Suppressor macrophage (primary cell): ENCODE measurements at places on chromosomes 5 and 9.

GRCh38 chr5:55254802-55255201, 21.4 kb upstream of the CCNO start:
- DNase-seq, result no peak

- peak; percentile 80 for DNase-seq
These were observed 2.7 kb downstream of the GCNT4 start for GRCh38 chr5:75049456-75050351.

- peak; percentile 33 for DNase-seq
These were observed at the start of gene GCNT4 for GRCh38 chr5:75052192-75053053. GCNT4 (minus strand) TSS chr5:75052558; CDS start chr5:75030037, 22,521 bp downstream.

DNA sequence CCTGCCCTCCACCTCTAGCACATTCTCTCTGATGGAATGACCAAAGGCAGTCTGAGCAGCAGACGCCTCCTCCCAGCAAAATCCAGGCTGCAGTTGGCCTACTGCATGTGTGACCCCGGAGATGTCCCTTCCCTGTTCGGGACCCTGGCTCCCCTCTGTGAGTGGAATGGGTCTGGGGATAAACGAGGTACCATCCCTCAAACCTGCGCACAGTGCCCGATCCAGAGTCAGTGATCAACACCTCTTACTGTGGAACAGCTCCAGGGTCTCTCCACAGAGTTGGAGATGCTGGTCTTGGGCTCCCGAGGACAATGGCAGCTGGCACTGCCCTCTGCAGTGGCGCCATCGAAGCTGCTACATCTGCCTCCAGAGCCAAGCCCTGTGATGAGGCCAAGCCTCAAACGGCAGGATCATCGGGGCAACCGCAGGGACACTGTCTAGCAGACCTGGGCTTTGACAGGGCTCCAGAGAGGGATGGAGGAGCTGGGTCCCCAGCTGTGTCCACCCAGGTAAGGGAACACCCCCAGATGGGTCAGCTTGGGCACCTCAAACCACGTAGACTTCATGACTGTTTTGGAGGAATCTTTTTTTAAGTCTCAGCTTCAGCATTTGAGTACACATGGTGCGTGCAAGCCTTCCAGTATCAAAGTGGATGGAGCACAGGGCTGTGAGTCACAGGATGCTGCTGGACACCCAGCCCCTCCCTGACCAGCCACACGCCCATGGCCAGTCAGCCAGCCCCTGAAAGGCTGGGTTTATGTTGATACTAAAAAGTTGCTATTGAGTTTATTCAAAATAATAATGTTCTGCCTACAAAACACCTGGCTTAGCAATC, 13.0 kb downstream of the MED10 start:
- DNase-seq, result no peak

GRCh38 chr5:2914022-2914661, 162.7 kb upstream of the IRX2 start:
- DNase-seq, result no peak

DNA sequence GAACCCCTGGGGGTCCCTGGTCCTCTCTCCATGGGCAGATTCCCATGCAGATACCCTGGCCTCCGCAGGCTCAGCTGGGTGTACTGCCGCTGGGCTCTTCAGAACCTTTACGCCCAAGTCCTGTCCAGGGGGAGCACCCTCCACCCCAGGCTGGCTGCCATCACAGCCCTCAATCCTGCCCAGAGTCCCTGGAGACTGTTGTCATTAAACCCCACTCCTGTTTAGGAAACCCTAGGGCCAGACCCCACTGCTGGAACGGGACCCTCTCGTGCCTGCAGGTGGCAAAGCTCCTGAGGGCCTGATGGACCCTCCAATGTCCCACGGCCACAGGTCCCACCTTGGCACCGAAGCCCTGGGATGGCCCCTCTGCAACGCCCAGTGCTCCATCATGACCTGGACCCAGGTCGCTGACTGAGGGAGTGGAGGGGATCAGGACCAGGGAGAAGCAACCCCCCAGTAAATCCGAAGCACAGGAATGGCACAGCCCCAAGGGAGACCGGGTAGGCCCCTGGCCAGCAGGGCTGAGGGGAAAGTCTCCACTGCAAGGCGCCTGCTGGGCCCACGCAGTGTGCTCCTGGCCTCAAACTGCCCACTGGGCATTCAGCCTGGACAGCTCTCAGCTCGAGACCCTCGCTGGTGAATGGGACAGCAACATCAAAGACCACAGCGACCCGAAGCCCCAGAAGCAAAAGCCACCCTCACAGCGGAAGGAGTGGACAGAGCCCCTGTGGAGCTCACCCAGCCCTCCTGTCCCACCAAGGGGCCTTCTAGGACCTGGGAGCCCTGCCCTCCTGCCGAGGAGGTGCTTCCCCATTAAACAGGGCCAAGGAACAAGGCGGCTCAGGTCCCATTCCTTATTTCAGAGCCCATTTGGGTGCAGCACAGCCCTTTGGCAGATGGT, 8.3 kb downstream of the ZDHHC11B start:
- DNase-seq, result no peak

GRCh38 chr9:111662576-111663300, 1.3 kb downstream of the GNG10 start:
- no peak for DNase-seq

DNA sequence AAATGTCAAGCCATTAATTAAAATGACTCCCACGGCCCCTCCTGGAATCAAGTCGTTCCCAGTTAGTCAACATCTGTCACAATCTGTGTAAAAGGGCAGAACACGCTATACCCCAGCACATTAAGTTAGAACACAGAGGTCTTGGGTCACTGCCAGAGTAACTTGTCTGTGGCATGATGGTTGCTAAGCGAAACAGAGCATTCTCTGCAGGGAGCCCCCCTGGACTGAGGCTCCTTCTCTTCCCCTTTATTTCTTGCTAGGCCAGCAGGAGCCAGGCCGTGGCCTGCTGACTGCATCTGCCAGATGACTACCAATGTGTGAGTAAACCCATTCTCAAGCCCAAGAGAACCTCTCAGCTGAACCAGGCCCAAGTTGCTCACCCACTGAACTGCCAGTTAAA, 51.9 kb upstream of the ZBED3 start:
- DNase-seq, result peak; percentile 28

- DNase-seq, result peak; percentile 47
These were observed 4.1 kb downstream of the NR6A1 start for GRCh38 chr9:124766815-124767554.

- no peak for DNase-seq
These were observed 117.1 kb downstream of the ICE1 start for GRCh38 chr5:5539590-5539989.

DNA sequence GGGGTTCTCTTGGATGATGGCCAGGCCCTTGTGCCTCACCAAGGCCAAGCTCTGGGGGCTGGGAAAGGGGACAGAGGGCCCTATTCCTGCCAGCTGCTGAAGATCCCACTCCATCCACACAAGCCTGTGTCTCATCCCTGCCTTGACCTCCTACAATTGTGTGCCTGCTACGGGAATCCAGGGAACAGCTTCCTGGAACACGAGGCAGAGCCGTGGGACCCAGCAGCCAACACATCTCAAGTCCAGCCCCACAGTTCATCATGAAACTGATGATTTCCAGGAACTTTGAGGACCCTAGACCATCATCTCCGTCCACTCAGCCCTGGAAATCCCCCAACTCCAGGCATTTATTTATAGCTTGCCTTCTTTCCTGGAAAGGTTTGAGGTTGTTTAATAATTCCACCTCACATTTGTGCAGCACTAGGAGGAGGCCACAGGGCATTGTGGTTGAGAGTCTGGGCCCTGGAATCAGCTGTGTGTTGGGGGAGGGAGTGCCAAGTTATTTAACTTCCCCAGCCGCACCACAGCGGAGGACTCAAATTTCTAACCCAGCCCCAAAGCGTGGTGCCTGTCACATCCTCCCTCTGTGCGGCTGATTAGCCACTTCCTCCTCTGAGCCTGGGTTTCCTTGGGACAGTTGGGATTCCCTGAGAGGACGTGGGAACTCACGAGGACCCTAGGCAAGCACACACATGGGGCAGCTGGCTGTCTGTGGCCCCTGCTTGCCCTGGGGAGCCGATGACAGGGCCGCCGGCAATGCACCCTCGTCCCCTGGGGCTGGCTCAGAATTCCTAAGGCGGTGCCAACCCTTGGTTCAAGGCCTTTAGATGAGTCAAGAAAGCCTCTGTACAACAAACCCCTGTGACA, 58.2 kb upstream of the GGTA1 start:
- peak; percentile 94 for DNase-seq

DNA sequence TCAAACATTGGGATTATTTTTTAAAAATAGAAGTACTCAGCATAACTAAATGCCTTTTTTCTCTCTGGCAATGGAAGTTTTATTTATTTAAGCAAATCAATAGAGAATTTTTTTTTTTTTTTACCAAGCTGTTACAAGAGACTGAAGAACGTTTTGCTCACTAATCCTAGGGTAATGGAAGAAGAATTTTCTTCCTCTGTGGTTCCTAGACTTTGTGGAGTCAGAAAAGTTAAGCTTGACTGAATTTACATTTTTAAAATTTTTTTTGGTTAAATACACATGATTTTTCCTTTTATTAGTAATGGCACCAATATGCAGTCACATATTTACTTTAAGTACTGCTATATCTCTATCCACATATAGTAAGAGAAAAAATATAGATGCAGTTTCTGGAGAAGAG, 189.8 kb downstream of the PCSK1 start:
- DNase-seq, result no peak

- no peak for DNase-seq
These were observed 5.5 kb downstream of the C5orf15 start for GRCh38 chr5:133962801-133963476.

- no peak for DNase-seq
These were observed 250.4 kb upstream of the IRX4 start for GRCh38 chr5:2133080-2133479.

DNA sequence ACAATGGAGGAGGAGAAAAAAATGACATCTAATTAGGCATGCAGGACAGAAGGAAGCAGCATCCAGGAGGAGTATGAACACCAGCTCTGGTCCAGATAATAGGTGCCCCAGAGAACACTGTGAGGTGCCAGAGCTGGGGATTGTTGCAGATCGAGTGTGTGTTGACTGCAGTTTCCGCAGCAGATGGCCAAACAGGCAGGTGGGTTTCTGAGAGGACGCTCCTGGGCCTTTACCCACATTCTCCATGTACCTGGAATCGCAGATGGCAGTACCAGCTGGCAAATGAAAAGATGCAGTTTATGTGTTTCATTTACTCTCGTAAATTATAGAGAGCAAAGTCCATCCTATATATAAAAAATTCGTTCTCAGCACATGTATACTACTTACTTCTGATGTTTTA, 182.2 kb upstream of the ISL1 start:
- no peak for DNase-seq

GRCh38 chr5:57458443-57458842, 24.2 kb downstream of the ACTBL2 start:
- no peak for DNase-seq

DNA sequence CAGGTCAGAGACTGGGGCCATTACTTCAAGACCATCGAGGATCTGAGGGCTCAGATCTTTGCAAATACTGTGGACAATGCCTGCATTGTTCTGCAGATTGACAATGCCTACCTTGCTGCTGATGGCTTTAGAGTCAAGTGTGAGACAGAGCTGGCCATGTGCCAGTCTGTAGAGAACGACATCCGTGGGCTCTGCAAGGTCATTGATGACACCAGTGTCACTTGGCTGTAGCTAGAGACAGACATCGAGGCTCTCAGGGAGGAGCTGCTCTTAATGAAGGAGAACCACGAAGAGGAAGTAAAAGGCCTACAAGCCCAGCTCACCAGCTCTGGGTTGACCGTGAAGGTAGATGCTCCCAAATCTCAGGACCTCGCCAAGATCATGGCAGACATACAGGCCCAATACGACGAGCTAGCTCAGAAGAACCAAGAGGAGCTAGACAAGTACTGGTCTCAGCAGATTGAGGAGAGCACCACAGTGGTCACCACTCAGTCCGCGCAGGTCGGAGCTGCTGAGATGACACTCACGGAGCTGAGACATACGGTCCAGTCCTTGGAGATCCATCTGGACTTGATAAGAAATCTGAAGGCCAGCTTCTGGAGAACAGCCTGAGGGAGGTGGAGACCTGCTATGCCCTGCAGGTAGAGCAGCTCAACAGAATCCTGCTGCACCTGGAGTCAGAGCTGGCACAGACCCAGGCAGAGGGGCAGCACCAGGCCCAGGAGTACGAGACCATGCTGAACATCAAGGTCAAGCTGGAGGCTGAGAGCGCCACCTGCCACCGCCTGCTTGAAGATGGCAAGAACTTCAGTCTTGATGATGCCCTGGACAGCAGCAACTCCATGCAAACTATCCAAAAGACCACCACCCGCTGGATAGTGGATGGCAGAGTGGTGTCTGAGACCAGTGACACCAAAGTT, 9.3 kb downstream of the NIPBL start:
- DNase-seq, result peak; percentile 22

DNA sequence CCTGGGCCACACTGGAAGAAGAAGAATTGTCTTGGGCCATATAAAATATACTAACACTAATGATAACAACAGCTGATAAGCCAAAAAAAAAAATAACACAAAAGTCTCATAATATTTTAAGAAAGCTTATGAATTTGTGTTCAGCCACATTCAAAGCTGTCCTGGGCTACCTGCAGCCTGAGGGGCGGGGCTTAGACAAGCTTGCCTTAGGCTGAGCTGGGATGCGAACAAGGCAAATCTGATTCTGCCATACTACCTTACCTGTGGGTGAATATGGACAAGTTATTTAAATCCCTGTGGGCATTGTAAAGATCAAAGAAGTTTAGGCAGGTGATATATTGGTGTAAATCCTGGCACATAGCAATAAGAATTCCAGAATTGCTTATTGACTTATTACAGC, 212.3 kb upstream of the ATP10B start:
- DNase-seq, result no peak

DNA sequence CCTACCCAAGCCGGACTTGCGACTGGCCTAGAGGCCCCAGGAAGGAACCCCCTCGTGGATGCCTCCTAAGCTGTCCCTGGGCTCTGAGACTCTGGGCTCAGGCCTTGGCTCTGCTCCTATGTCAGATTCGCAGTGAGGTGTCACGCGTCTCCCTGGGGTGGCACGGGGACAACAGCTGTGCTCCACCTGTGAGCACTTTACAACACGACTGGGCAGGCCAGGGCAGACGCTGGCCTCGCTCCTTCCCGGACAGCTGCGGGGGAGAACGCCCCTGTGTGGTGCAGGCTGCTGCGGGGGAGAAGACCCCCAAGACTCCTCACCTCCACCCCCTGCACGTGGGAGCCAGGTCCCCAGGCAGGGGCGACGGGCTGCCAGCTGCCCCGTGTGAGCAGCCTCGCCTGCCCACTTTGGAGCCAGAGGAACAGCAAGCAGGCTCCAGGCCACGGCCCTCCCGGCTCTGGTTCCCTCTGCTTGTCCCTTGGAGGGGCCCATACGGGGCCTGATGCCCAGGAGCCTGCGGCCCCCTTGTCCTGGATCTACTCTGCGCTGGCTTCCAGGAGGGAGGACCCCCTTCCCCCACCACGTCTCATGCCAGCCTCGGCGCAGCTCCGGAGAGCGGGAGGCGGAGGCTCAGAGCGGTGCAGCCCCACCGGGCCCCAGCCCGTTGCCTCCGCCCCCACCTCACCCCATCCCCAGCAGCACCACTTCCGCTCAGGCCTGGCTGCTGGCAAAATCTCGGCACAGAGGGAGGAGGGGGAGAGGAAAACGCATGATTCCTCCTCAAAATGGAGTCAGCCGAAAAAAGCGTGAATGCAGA, 36.0 kb downstream of the SARDH start:
- no peak for DNase-seq
